ENCODE measurements at places on chromosomes 6 and 20. TPM values are rescaled to one million over a fixed set of nuclear protein-coding genes. Genes with fewer than 3 reads are reported as not detected.

DNA sequence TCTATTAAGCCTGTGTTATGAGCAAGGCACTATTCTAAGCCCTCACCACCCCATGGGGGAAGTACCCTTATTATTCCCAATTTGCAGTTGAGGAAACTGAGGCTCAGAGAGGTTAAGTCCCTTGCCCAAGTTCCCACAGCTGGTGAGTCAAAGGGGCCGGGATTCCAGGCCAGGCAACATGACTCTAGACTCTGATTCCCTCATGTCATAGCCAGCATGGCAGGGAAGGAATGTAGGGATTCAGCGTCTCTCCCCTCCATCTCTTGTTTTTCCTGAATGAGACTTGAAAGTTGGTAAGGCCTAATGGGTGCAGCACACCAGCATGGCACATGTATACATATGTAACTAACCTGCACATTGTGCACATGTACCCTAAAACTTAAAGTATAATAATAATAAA lies 6.7 kb downstream of the C6orf132 start:
- no peak overlapping the region for H3K27ac ChIP-seq
- no peaks in the 10 kb centered on the region for H3K27me3 ChIP-seq
- no peak overlapping the region for H3K4me3 ChIP-seq
- DNase-seq = no peak
- no peaks in the 10 kb centered on the region for H3K36me3 ChIP-seq

MYLK4 gene
- under 0.01 TPM for total RNA-seq

DNA sequence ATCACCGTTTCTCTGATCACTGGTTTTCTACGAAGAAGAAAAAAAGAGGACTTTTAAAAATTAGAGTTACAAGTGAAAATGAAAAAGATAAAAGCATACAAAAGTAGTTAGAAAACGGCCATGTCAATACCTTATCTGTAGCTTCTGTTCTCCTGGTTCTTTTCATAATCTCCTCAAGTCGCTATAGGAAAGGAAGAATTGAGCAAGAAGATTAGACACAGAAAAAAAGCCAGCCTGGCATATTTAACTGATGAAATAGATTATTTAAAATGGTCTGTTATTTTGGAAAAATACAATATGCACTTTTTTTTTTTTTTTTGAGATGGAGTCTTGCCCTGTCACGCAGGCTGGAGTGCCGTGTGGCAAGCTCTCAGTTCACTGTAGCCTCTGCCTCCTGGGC lies 70.2 kb upstream of the BCLAF1 start:
- no peaks in the 10 kb centered on the region for H3K36me3 ChIP-seq
- no peaks in the 10 kb centered on the region for H3K4me1 ChIP-seq
- no peak for DNase-seq
- H3K27ac ChIP-seq = no peak overlapping the region

GRCh38 chr6:2784061-2784460 lies 18.9 kb downstream of the WRNIP1 start:
- no peak for DNase-seq
- H3K4me1 ChIP-seq = peaks cover 13% of the 10 kb centered on the region

- no peak overlapping the region for H3K27ac ChIP-seq
- no peaks in the 10 kb centered on the region for H3K36me3 ChIP-seq
- DNase-seq = no peak
- peaks cover 7% of the 10 kb centered on the region for H3K4me1 ChIP-seq
Observed at GRCh38 chr20:38224531-38224930, 36.0 kb downstream of the KIAA1755 start.

LY6G5C gene
- total RNA-seq = 0.18 TPM

DNA sequence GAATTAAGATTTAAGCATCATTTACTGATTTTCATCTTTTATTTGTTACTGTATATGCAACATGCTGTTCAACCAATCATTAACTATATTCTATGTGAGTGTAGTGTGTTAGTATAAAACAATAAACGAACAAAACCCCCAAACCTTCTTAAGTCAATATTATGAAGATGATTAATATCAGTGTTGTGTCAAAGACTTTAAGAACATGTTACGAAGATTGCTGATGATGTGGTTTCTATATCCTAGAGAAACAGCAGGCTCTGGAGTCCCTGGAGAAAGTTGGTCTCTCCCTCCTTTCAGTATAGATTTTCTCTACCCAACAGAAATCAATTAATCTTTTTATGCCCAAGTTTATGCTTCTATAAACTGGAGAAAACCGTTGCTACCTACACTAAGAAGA lies 393.8 kb upstream of the HSF2 start:
- no peak overlapping the region for H3K27ac ChIP-seq
- H3K27me3 ChIP-seq = no peaks in the 10 kb centered on the region
- 0 out of 2 replicates have a peak, but pooled peaks cover 2% of the 10 kb centered on the region for H3K4me1 ChIP-seq
- no peak overlapping the region for H3K4me3 ChIP-seq
- no peak for DNase-seq
- no peaks in the 10 kb centered on the region for H3K36me3 ChIP-seq

PTGIS gene
- total RNA-seq = 1.6 TPM

DNA sequence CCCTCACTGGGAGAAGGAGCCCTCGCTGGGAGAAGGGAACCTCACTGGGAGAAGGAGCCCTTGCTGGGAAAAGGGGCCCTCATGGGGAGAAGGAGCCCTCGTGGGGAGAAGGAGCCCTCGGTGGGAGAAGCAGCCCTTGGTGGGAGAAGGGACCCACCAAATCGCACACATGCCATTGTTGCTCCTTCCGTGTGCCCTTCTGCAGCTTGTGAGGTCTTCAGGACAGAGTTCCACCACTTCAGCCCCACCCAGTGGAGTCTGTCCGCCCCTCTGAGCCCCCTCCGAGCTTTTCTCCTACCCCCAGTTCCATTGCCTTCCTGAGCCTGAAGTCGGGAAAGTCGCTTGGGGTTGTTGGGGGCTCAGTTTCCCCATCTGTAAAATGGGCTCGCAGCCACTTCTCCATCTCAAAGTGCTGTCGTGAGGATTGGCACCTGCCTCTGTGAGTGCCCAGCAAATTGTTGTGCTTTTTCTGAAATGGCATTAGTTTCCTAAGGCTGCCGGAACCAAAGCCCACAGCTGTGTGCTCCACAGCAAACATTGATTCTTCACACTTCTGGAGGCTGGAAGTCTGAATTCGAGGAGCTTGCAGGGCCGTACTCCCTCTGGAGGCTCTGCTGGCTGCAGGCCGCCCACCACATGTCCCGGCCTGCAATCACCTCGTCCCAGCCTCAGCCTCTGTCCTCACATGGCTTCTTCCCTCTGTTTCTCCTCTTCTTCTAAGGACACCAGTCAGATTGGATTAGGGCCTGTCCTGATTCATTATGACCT lies 124.7 kb upstream of the PMEPA1 start:
- no peaks in the 10 kb centered on the region for H3K36me3 ChIP-seq
- no peak for DNase-seq
- no peak overlapping the region for H3K27ac ChIP-seq
- H3K4me3 ChIP-seq = no peak overlapping the region
- H3K4me1 ChIP-seq = no peaks in the 10 kb centered on the region

GRCh38 chr6:4640139-4640538 lies 136.1 kb upstream of the CDYL start:
- no peak overlapping the region for H3K27ac ChIP-seq
- DNase-seq = peak; percentile 89
- no peaks in the 10 kb centered on the region for H3K36me3 ChIP-seq
- H3K4me3 ChIP-seq = no peak overlapping the region
- H3K4me1 ChIP-seq = peaks cover 1% of the 10 kb centered on the region

WFDC2 gene
- not detected for total RNA-seq

DNA sequence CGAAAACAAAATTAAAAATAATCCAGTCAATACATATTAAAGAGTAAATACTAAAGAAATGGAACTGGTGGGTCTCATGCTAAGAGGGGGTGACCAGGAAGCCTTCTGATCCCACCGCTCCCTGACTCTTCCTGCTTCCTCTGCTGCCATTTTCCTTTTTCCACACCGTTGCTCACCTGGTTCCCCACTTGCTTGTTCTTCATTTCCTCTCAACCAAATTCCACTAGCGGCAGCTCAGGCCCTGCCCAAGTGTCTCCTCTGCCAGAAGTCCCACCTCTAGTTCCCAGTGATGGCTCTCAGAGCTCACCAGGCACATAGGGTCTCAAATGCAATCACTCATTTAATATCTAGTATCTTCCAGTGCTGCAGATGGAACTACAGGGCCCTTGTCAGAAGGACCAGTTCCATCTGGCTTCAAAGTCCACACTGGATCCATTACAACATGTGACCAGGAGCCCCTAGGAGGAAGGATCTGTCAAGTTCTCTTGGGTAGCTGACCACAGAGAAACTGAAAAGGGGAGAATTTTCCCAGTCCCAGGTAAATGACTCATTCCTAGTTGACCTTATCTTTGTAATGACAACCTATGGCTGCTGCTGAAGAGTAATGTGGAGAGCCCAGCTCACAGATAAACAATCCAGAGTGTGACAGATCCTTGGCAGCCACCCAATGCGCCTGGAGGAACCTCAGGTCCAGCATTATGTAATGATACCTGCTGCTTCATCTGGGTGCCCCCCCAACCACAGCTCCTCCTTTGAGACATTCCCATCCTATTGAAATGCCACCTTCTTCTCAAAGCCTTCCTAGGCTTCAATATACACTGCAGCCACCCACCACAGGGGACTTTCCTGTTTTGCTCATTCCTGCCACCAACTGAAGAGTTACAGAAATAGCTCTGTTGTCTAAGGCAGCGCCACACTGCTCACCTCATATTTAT lies 38.2 kb downstream of the ELMO2 start:
- no peaks in the 10 kb centered on the region for H3K27me3 ChIP-seq
- no peak overlapping the region for H3K27ac ChIP-seq
- DNase-seq = no peak
- peaks cover 2% of the 10 kb centered on the region for H3K4me1 ChIP-seq
- H3K36me3 ChIP-seq = peaks cover 55% of the 10 kb centered on the region

DNA sequence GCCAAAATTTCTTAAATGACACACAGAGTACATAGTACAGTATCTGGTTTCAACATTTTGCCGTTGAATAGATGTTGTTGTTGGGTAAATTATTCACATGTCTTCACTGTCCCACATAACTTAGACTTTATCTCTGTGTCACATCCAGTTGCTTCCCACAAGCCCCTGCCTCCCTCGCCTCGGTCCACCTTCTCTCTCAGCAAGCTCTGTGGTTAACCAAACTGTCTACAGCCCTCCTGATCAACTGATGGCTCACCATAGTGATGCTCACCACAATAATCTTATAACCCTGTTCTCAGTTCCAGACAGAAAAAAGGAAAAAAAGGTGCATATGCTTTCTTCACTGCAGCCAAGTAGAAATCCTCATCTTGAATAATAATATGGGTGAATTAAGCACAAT lies 23.0 kb downstream of the IL17F start:
- H3K36me3 ChIP-seq = no peaks in the 10 kb centered on the region
- H3K27ac ChIP-seq = no peak overlapping the region
- no peaks in the 10 kb centered on the region for H3K4me1 ChIP-seq
- no peak overlapping the region for H3K4me3 ChIP-seq
- H3K27me3 ChIP-seq = peaks cover 3% of the 10 kb centered on the region

SUMO4 gene
- total RNA-seq = 2.2 TPM

GRCh38 chr6:101391772-101392585 lies 1.5 kb upstream of the GRIK2 start:
- no peaks in the 10 kb centered on the region for H3K36me3 ChIP-seq
- H3K4me3 ChIP-seq = peak overlapping the region; percentile 49
- peaks cover 1% of the 10 kb centered on the region for H3K4me1 ChIP-seq
- no peak overlapping the region for H3K27ac ChIP-seq

- H3K27me3 ChIP-seq = no peaks in the 10 kb centered on the region
- H3K4me1 ChIP-seq = no peaks in the 10 kb centered on the region
- no peak overlapping the region for H3K27ac ChIP-seq
- no peaks in the 10 kb centered on the region for H3K36me3 ChIP-seq
- DNase-seq = no peak
Observed at GRCh38 chr6:93394471-93394870, 24.9 kb downstream of the EPHA7 start.

- H3K4me1 ChIP-seq = no peaks in the 10 kb centered on the region
- H3K27me3 ChIP-seq = peaks cover 55% of the 10 kb centered on the region
- no peak overlapping the region for H3K27ac ChIP-seq
- no peak for DNase-seq
Observed at GRCh38 chr6:157253017-157253416, 70.3 kb downstream of the TMEM242 start.

Measured in IMR-90 (cell line).